ENCODE measurements at places on chromosomes 2 and 18. TPM values are rescaled to one million over a fixed set of nuclear protein-coding genes. Genes with fewer than 3 reads are reported as not detected.

DNA sequence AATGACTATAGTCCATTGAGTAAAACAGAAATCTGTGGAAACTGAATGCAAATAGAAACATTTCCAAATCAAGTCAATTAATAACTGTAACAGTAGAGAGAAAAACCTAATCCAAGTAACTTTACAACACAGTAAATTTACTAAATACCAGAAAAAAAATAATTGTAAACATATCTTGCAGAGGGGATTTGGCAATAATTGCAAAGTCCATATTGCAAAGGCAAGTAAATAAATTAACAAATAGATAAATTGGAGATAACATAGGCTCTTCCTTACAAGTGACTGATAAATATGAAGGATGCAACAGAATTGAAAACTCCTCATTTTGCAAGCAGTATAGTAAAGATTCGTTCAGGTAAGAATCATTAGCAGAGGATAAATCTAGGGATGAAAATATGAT is 65.0 kb downstream of the SMC6 start:
- DNase-seq: no peak

ASIC4 gene
- polyA plus RNA-seq: not detected

DNA sequence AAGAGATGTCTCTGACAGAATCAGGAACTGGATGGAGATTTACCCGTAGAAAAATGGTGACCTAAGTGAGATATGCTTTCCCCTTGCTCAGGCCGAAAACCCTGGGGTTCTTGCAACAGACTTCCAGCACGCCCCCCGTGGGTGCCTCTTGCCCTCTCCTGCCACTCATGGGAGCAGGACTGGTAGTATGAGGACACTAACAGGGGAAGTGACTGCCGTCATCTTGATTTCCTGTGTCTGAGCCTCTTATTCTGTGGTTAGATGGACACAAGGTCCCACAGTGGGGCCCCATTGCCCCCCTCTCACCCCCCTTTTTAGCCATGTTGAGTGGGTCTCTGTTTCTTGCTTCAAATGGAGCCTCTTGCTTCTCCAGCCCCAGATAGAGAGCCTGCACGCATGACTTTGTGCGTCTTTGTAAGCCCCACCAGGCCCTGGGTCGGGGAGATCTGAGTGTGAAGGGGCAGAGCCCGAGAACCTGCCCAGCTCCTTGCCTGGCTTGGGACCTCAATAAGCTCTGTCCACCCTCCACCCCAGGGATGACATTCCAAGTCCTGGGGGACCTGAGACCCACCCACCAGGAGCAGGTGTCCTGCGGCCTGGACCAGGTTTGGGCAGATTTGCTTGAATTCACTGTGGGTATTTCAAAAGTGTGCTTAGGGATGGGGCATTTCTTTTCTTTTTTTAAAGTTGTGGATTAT is 12.6 kb downstream of the GNLY start:
- no peak for DNase-seq

DNA sequence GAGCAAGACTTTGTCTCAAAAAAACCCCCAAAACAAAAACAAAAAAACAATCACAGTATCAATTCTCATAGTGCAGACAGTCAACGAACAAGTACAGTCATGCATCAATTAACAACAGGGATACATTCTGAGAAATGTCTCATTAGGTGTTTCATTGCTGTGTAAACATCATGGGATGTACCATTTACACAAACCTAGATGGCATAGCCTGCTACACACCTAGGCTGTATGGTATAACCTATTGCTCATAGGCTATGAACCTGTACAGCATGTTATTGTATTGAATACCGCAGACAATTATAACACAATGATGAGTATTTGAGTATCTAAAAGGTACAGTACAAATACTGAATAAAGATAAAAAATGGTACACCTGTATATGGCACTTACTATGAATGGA is 67.8 kb upstream of the LMAN1 start:
- DNase-seq: no peak

DNA sequence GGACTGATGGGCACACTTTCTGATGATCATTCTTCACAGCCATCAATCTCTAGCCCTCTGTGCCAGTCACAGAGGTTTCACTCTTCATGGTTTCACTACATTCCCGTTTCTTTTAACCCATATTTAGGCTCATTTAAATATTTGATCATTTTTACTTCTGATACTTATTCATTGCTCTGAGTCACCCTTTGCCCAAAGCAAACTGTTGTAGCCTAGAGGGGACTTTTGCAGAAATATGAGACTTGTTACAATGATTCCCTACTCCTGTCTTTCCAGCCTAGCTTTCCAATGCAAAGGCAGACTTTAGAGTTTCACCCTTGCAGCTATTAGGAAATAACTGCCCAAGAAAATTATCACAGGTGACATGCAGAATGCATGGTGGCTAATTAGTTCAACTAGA is 444.2 kb downstream of the PTPRM start:
- no peak for DNase-seq

HOXD4 gene
- not detected for polyA plus RNA-seq
